ENCODE measurements at places on chromosomes 3 and 15.

- no peak for DNase-seq
Measured at GRCh38 chr3:187072511-187072910, 66.8 kb downstream of the RPL39L start.

- DNase-seq: no peak
Measured at GRCh38 chr3:58537412-58538301, 667 bp upstream of the ACOX2 start.

- no peak for DNase-seq
Measured at GRCh38 chr3:149686996-149687395, 29.2 kb upstream of the WWTR1 start.

DNA sequence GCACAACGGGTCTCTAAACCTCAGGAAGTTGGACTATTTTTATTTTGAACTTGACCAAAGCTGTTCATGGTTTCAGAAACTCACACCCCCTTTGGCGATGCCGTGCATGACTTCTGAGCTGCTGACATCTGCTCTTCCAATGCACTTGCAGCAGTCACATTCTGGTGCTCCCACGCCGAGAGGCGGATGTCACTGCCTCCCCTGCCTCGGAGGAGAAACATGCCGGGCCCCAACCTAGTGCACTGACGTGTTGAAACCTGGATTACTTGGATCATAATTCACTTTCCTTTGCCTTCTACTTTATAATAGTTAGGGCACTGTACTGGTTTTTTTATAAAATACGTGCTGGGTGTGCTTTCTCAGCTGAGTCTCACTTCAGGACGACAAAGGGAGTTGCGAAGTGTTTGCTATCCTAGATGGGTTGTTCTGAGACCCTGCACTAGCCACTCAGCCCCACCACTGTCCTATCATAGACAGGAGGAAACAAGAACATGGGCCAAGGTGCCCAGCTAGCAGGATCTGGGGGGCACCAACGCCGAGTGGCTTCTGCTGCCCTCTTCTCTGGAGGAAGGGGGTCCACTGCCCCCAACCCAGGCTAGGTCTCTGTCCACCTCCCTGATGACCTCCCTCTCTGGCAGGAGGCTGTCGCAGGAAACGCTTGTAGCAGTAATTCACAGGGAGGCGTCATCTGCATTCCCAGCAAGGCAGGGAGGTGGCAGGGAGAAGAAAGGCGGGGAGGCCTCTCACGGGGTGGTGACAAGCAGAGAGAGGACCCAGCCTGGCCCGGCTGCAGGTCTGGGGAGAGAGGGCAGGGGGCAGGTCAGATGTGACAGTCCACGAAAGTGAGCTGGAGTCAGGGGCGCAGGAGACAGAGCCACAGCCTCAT, 158.8 kb upstream of the IQSEC1 start:
- DNase-seq: no peak

DNA sequence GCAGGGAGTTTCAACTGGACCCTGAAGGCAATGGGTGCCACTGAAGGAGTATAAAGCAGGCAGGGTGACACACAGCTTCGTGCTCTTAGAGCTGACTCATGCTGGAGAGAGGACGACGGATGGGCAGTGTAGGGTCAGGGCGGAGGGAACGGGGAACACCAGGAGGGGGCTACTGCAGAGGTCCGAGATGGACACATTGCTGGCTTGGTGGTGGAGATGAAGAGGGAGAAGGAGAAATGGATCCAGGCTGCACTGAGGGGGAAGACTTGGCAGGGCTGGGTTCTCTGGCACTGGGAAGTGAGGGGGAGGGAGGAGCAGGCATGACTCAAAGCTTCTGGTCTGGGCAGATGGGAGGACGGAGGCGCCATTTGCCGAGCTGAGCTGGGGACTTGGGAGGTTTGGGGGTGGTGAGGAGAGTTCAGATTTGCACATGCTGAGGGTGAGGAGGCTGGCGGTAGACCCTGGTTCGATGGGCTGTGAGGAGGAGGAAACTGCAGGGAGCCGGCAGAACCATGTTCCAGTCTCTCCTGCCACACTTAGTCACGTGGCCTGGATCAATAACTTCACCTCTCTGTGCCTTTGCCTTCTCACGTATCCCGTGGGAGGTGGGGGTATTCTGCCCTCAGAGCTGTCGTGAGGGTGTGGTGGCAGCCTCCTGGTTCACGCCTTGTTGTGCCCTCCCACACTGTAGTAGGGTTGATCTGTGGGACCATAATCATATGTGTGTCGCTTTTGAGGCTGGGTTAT, 4.6 kb upstream of the KCTD6 start:
- DNase-seq: peak; percentile 22

DNA sequence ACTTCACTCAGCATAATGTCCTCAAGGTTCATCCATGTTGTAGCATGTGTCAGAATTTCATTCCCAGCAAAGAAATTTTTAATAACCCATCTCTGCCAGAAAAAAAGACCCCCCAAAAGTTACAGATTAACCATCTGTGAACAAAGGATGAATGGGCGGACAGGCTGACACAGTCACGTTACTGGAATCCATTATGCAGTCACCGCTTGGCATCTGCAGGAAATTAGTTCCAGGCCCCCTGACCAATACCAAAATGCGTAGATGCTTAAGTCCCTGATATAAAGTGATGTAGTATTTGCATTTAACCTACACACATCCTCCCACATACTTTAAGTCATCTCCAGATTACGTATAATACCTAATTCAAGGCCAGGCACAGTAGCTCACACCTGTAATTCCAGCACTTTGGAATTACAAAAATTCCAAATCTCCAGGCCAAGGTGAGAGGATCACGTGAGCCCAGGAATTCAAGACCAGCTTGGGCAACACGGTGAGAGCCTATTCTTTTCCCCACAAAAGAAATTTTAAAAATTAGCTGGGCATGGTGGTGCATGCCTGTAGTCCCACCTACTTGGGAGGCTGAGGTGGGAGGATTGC, 1.5 kb upstream of the SLC12A8 start:
- no peak for DNase-seq
